Activated CD8-positive, alpha-beta memory T cell treated with anti-CD3 and anti-CD28 coated beads for 24 hours (primary cell): ENCODE measurements at places on chromosomes 6 and 20.
A peak's percentile ranks its signal among the peaks of the same experiment; 100 is the strongest.

DNA sequence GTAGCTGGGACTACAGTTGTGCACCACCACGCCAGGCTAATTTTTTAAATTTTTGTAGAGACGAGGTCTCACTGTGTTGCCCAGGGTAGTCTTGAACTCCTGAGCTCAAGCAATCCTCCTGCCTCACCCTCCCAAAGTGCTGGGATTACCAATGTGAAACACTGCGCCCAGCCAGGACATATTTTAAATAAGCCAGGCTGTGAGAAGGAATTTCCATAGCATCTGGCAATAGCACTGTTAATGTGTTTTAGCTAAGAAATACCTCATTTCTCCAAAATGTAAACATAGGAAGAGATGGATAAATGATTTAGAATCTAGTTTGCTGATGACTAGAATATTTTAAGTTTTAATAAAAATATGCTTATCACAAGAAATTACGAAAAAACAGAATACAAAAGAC is 27.0 kb upstream of the SLA2 start:
- no peak for DNase-seq

DNA sequence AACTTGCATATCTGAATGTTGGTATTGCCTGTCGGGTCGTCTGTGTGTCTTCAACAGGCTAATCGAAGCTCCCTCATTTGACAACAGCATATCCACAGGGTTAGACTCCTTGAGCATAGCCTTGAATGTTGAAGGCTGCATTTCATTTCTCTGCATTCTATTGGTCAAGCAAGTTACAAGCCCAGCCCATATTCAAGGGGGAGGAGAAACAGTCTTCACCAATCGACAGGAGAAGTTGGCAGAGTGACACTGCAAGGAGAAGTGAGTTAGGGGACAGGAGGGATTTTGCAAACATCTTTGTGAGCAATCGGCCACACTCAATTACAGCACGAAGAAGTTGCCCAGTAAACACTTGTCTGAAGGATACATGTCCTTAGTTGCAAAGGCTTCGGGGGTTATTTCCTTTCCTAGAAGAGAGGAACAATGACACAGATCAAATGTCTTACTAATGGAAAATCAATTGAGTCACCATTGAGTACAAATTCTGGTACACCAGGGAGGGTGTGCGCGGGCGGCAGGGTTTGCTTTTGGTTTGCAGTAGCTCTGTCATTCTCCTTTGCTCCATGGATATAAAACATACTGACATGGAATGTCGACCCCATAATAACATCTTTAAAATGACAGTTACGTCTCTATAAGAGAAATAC is 60.6 kb upstream of the NT5E start:
- DNase-seq, result no peak

- no peak for DNase-seq
Measured at GRCh38 chr6:125117818-125118217, 35.8 kb upstream of the TPD52L1 start.

DNA sequence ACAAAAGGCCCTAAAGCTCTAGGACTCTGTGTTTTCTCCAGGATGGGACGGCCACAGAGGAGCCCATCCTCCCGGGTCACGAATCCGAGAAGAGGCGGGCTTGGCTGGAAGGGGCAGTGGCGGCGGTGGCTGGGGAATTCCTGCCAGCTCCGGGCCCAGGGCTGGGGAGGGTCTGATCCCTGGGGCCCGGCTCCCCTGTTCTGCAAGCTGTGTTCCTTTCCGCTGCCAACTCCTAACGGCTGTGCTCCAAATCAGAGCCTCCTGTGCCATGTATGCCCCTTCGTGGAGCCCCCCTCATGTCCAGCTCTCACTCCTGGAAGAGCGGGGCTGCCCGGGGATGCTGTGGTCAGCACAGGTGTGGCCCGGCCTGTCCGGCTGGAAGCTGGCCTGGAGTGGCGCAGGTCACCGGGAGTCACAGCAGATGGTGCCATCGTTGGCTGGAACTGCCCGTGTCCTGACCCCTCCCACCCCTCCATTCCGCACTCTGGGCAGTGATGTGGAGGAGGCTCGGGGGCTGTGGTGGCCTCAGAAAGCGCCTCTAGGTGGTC is 88.2 kb upstream of the MPC1 start:
- no peak for DNase-seq

DNA sequence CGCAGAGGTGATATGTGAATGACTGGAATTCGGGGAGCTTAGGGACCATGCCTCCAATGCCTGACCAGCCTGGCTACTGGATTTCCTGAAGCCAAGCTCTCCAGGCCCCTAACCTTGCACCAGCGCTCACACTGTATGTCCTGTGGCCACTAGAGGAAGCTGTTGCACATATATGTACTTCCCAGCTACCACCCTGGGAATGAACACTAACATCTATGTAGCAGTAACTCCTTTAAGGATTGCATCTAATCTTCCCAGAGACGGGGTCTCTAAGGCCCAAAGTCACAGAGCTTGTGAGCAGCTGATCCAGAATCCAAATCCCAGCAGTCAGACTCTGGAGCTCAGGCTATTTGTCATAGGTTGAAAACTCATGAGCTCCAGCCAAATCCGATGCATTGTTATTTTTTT is 20.4 kb upstream of the BPIFB1 start:
- DNase-seq, result no peak

GRCh38 chr20:52577696-52578095 is 386.1 kb upstream of the ZFP64 start:
- DNase-seq, result no peak

- peak; percentile 70 for DNase-seq
Measured at GRCh38 chr20:32580970-32581838, 3.9 kb downstream of the NOL4L start.

DNA sequence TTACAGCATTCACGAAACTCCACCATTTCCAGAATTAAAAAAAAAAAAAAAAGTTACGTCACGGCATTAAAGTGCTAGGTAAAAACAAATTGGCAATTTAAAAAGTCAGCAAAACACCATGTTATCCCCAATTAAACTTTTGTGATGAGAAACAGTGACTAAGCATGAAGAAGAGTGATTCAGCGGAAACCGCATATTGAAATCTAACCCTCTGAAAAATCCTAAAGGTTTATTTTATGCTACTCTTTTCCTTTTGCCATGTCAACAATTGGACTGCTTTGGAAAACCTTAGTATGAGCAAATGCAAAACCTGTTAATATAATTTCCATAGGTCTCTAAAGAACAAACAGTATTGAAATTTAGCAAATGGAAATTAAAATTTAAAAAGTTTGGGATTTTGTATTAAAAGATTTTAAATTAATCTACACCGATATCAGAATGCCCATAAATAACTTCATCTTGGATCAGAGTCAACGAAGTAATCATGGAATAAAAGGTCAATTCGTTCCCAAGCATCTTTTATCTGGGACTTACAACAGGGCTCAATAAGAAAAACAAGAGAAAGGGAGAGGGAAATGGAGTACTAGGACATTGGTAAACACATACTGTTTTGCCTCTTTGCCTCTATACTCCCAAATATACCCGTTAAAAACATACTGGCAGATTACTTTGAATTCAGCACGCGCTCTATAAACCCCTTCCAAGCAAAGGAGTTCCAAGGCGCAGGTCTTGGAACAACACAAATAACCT is 1.1 kb downstream of the FBXO30 start:
- no peak for DNase-seq

DNA sequence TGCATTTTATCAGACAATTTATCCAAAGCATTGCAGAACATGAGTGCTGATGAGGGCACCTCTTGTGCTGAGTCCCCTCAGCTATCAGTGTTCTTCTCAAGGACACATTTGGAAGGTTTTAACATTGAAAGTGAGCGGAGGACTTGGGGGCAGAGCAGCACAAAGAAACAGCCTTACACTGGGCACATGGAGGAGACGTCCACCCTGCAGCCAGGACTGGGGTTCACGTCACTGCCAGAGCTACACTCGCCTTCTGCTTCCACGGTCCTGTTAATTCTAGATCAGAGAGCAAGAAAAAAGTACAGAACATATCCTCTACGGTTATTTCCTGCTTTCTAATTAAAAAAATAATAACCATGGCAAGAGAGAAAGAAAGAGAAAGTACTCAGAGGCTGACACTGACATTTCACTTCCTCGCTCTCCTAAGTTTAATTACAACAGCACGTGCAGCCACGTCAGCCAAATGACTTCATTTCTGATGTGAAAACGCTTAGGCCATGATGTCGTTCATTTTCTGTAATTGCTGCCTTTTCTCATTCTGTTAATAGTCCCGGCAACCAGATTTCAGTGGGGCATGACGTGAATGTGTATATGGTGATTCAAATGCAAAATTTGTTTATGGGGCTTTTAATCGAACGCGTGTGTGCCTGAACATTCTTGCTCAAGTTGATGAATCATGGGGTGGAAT is 5.1 kb downstream of the PRND start:
- DNase-seq, result no peak

DNA sequence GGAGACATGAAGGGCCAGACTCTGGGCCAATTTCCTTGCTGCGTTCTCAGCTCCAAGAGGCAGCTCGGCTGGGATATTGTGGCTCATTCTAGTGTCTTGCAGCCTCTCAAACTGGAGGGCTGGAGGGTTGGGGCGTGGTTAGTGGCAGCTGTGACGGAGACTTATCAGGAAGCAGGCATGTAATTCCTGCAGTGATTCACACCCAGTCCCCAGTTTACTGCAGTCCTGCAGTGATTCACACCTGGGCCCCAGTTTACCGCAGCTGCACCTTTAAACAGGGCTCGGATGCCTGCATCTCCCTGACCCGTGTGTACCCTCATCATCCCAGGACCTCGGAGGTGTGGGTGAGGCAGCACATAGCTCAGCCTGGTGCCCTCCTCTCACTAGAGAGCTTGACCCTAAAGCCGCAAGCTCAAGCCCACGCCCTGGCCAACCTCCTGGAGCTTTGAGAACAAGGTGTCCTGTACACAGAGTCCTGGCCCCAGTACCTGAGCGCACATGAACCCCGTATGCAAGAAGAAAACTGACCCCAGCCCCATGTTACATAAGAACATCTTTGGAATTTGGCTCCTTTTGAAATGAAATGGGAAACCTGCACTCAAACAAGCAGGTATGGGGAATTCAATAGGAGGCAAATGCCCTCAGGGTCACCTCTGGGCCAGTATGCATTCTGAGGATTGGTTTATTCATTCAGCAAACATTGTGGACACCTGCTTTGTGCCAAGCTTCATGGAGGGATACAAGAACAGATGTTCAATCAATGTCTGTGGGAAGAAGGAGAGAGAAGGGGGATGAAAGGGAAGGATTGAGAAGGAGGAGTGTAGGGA is 55.3 kb upstream of the FAM83D start:
- no peak for DNase-seq

- DNase-seq, result no peak
Measured at GRCh38 chr6:144364782-144365181, 79.6 kb downstream of the UTRN start.

DNA sequence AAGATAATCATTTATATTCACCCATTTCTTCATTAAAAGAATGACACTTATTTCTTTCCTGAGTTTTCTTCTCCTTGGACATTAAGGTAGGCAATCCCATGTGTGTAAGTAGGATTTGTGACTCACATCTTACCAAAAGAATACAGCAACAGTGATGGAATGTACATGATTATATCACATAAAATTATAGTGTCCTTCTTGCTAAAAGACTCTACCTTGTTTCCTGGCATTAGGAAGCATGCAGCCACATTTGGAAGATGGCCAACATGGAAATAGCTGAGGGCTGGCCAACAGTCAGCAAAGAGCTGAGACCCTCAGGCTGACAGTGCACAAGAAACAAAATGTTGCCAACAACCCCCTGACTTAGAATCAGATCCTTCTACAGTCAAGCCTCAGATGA is 327.9 kb upstream of the MARCKS start:
- DNase-seq, result no peak

DNA sequence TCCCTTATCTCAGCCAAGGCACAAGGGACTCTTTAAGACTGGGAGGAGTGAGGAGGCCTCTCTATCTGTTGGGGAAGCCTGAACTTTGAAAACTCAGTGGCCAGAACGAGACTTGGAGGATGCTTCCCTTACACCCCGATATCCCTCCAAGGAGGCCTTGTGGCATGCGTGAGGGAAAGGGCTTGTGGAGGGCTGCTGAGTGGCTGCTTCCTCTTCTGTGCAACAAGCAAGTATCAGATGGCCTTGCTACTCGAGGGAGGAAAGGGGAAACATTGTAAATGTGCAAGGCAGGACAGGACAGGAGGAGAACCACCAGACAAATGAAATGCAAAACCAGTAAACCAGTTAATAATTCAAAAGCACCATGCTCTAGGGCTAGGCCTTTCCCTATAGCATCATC is 306.5 kb upstream of the MAP3K7 start:
- no peak for DNase-seq

DNA sequence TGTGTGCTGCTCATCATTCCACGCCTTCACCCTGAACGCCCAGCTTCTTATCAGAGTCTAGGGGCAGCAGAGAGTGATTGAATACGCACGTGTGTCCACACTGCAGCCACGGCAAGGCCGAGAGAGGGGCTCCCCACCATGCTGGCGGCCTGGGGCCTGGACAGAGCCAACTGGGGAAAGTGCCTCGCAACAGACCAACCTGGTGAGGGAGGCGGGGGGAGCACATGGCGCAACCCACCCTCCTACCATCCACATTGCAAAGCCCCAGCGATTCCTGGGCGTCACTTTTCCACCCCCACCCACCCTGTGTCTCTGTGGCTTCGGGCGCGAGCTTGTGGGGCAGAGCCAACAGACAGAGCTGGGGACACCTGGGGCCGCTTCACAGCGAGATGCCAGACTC is 66.4 kb upstream of the DUSP22 start:
- DNase-seq, result no peak

DNA sequence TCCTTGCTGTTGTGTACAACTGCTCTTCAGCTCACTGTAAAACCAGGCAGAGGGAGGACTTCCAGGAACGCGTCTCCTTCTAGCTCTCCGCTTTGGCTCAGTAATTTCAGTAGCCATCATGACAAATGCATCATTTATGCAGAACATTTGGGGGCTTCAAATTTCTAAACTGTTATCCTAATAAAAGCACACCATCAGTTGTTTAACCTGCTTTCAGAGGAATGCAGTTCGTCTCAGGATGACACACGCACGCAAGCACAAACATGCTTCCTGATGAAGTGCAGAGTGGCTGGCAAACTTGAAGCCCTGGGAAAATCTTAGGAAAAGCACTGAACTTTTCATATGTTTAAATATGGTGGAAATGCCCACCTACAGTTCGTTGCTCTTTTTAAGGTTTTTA is 24.4 kb downstream of the SLC22A23 start:
- DNase-seq, result no peak

DNA sequence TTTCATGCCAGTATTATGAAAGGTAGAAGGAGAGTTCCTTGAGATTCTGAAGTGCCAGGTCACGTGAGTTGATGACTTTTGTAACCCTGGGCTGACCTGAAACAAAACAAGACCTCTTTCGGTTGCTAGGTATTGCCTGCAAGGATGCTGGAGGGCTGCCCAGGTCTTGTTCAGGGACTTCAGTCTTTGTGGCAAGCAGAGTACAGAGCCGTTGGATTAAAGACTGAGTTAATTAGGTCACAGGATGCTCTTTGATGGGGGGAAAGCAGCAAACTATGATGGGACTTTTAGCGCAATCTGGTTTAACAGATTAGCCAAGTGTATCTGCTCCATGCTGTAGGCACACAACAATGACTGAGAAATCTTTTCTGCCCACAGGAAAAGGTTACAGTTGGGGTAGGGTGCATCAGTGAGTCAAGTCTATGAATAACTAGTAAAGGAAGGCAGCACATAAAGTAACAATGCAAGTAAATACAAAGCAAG is 12.8 kb upstream of the ELOVL5 start:
- DNase-seq, result peak; percentile 67
